ENCODE measurements at places on chromosomes 13 and 19. TPM values are rescaled to one million over a fixed set of nuclear protein-coding genes. Genes with fewer than 3 reads are reported as not detected.
A peak's percentile ranks its signal among the peaks of the same experiment; 100 is the strongest.

DNA sequence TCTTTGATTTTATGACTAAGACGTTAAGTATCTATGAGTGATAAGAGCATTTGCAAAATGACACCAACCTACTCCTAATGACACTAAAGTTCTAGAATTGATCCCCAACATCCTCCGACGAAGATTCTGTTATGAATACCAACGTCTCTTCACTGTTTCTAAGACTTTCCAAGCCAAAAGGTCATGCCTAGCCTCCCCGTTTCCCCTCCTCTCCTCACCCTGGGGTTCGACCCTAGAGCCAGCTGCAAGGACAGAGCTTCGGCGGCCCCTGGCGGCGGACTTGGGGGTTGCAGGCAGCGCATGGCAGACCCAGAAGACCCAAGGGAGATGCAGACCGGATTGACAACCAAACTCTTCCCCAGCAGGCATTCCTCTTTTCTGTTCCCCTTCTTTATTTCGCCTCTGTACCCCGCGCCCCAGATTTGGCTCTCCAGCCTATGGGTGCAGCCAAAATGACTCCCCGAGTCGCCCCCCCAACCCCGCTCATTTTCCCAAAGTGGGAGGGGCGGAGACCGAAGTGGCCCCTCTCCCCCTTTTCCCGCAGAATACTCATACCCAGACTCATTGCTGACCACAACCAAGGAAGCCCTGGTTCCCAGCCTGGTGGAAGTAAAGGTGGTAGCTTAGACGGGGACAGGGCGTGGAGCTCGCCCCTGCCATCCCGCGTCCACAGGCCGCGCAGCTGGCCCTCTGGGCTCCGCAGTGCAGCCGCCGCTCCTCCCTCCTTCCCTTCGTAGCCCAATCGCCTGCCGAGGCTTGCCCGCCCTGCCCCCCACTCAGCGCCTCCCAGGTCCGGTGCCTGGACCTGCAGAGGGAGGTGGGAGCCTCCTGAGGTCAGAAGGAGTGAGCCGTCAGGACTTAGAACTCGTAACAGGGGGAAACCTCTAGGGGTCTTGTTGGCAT is 4.1 kb upstream of the EML2 start:
- DNase-seq, result peak; percentile 90

GJB2 gene
- not detected for total RNA-seq

DNA sequence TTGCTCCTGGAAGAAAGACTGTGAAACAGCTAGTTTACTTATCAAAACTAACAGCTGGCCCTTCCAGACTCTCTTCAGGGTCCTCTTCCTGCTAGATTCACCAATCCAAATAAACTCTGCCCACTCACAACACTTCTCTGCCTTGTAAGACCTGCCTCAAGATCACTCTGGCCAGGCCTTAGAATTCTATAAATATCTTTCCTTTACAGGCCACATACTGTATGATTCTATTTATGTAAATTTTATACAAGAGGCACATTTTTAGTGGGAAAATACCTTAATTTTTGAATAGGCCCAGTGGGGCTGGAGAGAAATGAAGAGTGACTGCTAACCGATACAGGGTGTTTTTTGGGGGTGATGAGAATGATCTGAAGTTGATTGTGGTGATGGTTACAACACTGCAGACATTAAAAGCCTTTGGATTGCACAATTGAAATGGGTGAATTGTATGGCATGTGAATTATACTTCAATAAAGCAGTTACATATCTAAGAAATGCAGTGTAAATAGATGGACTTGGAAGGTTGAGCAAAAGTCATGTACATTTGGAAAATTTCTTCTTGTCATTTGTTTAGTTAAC is 141.8 kb downstream of the GPC5 start:
- DNase-seq, result no peak

DNA sequence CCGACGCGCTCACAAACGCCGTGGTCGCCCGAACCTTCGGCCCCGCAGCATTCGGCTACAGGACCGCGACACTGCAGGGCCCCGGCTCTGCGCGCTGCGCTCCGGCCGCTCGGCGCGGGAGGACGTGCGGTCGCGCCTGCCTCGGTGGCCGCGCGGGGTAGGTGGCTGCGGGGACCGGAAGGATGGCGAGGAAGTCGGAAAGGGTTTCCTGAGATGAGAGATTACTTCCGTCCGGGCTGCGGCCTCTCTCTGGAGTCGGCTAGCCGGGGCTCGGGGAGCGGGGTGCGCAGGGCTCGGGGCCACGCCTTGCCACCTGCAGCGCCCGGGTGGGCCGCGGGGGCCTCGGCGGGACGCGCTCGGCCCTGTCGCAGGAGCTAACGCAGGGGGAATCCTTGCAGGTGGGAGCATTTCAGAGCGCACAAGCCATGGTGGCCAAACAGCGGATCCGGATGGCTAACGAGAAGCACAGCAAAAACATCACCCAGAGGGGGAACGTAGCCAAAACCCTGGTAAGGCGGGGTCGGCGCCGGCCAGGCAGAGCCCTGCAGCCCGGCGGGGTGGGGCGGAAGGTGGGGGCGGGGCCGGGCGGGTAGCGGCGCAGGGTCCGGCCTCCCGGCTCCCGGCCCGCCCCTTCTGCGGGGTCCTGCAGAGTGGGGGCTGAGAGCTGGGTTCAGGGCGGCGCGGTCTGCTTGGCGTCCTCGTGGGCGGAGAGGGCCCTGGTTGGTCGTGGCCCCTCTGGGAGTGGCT is at the start of gene SERP2:
SERP2 (plus strand) TSS at position 224 of the 747 bp plus-strand sequence; CDS start at position 426, 202 bp downstream.
- DNase-seq, result no peak

FBL gene
- total RNA-seq, result 282 TPM

NLRP11 gene
- not detected for total RNA-seq

DNA sequence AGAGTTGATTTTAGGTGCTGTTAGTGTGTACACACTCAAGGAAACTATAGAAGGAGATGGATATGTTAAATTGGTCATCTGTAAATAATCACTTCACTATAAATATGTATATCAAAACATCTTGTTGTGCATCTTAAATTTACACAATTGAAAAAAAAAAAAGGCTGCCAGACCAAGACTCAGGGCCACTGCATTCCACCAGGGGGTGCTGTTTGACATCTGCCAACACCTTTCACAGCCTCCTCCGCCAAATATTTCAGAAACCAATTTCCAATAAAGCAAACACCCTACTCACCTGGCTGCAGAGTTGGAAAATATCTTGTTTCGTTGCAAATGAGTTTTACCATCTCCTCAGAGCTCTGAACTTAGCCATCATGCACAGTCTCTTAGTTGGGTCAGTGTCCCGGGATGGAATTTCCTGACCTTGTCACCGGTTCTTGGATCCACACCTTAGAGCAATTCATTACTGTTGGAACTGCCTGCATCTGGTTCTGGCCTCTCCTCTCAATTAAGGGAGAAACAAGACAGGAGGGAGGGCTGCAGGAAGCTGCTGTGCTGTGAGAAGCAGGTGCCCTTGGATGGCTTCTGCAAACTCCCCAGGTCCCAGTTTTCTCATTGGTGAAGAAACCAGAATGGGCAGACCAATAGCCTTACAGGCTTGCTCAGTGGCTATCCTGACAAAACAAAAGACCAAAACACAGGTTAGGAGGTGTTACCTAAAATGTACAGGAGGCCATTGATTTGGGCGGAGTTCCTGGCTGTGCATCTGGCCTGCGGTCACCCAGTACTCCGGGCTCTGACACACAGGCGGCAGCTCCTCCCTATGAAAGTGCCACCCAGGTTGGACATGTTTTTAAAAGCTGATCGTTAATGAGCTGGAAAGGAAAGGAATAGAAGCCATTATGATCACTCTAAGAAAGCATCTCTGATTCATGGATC is 746.6 kb downstream of the UQCRFS1 start:
- peak; percentile 14 for DNase-seq

DNA sequence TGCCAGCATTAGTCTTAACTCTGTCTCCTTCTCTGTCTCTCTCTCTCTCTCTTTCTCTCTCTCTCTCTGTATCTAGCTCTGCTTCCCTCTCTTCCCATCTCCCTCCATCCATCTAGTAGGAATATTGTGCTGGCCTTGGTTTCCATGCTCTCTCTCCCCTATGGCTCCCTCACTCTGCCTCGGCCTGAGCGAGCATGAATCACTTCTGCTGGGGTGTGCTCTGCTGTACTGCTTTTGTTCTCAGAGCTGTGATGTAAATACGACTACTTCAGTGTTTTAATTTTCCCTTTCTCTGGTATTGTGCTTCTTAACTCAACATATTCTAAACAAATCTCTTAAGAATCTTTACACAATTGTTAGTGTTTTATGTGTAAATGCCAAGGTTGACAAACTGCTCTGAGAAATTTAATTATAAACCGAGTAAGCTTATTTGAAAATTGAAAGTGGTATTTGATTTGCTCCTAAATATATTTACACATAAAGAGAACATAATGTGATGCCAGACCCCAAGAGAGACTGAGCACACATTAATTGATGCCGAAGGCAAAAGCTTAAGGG is 211.5 kb upstream of the KL start:
- no peak for DNase-seq

NAPSA gene
- total RNA-seq, result 4.8 TPM

- peak; percentile 26 for DNase-seq
Measured at GRCh38 chr13:40026174-40026585, 370.7 kb downstream of the COG6 start.

DNA sequence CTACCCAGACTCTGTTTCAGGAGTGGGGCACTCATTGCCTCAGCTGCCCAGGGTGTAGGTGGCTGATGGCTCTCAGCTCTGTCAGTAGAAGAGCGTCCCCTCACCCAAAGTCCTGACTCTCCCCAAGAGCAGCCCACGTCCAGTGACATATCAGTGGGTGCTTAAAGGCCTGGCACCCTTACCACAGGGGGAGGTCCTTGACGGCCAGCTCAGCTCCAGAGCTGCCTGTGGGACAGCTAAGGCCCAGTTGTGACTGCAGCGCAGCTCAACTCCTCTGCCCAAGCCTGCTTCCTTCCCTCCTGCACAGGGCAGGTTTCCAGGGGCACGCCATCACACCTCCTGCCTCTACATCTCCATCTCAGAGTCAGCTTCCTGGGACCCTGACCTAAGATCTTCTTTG is 32.4 kb downstream of the GRIK5 start:
- no peak for DNase-seq

- peak; percentile 57 for DNase-seq
Measured at GRCh38 chr13:50222569-50223332, 207.5 kb downstream of the KCNRG start.

DNA sequence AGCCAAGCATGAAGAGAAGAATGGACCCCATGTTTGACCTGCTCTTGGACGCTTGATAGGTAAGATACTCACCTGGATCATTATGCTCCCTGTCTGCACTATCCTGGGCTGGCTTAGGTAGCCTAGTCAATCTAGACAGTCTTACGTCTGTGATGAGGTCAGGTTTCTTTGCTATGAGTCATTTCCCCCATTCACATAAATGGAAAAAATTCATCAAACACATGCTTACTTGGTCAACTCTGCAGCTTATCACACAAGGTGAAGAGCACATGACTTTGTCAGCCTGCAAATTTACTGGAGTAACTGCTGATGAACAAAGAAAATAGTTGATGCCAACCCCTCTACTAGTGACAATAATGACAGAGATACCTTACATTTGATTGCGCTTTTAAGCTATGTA is 170.0 kb downstream of the NUFIP1 start:
- no peak for DNase-seq

GRCh38 chr19:39995794-39996193 is 1.1 kb upstream of the ZNF546 start:
- no peak for DNase-seq

DNA sequence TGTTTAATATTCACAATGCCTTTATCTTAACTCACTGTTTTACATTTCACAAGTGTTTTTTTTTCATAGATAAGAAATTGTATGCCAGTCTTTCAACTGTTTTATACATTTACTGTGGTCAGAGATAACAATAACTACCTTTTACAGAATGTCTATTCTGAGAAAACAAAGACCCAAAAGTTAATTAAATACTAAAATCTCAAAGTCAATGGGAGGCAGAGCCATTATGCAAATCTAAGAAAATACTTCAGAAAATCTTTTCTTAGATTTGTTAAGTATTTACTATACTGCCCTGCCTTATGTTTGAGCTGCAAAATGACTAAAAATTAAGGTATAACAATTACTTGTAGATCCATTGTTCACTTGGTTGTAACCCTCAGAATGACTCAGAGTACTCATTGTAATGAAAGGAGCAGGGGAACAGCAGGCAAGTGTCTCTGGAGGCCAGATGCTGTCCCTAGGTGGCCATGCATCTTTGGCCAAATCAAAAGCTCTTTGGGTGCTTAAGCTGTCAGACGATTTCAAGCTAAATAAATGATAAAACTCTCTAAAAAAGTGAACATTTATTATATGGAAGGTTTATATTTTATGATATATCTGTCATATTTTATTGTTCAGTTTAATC is 770.1 kb upstream of the PCDH20 start:
- DNase-seq, result no peak

DNA sequence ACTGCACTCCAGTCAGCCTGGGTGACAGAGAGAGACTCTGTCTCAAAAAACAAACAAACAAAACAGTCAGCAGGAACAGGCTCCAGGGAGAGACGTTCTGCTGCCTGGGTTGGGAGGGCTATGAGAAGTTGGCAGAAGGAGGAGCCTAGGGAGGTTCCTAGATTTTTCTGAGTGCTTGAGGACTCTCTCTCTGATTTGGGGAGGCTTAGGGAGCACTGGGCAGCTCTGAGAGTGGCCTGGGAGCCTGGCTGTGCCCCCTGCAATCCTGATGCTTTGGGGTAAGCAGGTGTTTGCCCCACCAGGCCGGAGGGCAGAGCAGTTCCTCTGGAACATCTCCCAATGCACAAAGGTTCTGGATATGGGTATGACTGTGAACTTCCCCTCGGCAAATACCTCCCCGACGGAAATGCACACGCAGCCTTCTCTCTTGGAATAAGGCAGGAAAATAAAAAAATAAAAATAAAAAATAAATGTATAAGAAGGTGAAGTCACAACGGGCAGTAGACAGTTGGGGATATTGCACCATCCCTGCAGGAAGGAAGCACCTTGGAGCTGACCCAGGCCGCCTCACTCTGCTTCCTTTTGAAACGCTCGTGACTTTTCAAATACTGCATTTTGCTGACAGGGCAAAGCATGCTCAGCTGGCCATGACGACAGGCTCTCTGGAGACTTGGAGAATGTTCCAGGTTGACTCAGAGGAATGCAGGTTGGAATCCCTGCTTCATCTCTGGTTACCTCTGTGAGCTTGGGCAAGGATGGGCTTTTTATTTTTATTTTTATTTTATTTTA is 26.5 kb upstream of the HOMER3 start:
- no peak for DNase-seq

DNA sequence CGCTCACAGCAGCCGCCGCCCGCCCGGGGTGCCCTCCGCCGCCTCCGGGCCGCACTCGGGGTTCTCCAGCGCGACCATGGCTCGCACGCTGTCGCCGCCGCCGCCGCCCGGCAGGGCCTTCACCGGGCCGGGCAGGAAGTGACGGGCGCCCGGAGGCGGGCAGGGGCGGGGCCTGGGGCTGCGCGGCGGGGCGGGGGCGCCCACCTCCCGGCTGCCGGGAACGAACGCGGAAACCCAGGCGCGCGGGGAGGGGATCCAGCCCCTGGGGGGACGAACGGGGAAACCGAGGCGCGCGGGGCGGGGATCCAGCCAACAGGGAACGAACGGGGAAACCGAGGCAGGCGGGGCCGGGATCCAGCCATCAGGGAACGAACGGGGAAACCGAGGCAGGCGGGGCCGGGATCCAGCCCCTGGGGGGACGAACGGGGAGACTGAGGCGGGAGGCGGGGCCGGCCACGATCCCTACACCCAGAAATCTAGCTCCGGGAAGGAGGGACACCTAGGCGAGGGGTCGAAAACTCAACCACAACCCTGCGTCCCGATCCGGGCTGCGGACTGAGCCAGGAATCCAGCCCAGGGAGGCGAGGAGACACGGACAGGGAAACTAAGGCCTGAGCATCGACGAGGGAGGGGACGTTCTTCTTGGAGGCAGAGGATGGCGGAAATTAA is at the start of gene R3HDM4:
R3HDM4 (minus strand) TSS at position 140 of the 669 bp plus-strand sequence; CDS start at position 78, 62 bp downstream.
- DNase-seq, result peak; percentile 85

SLC1A6 gene
- total RNA-seq, result not detected

CRB3 gene
- 4.2 TPM for total RNA-seq

Data from CD4-positive, alpha-beta memory T cell (primary cell).